ENCODE measurements at places on chromosomes 7 and 10. TPM values are rescaled to one million over a fixed set of nuclear protein-coding genes. Genes with fewer than 3 reads are reported as not detected.

UNCX gene
- not detected for total RNA-seq

CDC14C gene
- 0.07 TPM for total RNA-seq

GDF2 gene
- total RNA-seq = not detected

SSC4D gene
- total RNA-seq = 1.0 TPM

PRKG1 gene
- 1.0 TPM for total RNA-seq

METTL27 gene
- 3.1 TPM for total RNA-seq

NPTX2 gene
- under 0.01 TPM for total RNA-seq

ZRANB1 gene
- total RNA-seq = 33.5 TPM

HOXA11 gene
- total RNA-seq = not detected

CPEB3 gene
- 4.0 TPM for total RNA-seq

MSMB gene
- 0.34 TPM for total RNA-seq

SEMA3D gene
- not detected for total RNA-seq

CNTNAP2 gene
- 2.1 TPM for total RNA-seq

NPY gene
- total RNA-seq = not detected

SMKR1 gene
- 2.4 TPM for total RNA-seq

POR gene
- 75.9 TPM for total RNA-seq

LRRC17 gene
- total RNA-seq = 0.28 TPM

CNNM1 gene
- under 0.01 TPM for total RNA-seq

GIMAP8 gene
- total RNA-seq = not detected

IFIT5 gene
- 7.9 TPM for total RNA-seq

SPDYE8 gene
- total RNA-seq = not detected

IL6 gene
- total RNA-seq = 3.1 TPM

NRP1 gene
- total RNA-seq = 15.0 TPM

OR2A7 gene
- total RNA-seq = 1.6 TPM

HTR7 gene
- total RNA-seq = 23.2 TPM

OR2A12 gene
- total RNA-seq = not detected

GRB10 gene
- 87.8 TPM for total RNA-seq

GPR37 gene
- total RNA-seq = 2.9 TPM

LRRD1 gene
- total RNA-seq = under 0.01 TPM

EN2 gene
- total RNA-seq = under 0.01 TPM

ZNF438 gene
- total RNA-seq = 1.0 TPM

ZNF248 gene
- total RNA-seq = 10.3 TPM

CHRM2 gene
- not detected for total RNA-seq

NRAP gene
- not detected for total RNA-seq

Data from nasal cavity respiratory epithelium epithelial cell of viscerocranial mucosa (primary cell).